ENCODE measurements at places on chromosomes 6 and 20.
A peak's percentile ranks its signal among the peaks of the same experiment; 100 is the strongest.

DNA sequence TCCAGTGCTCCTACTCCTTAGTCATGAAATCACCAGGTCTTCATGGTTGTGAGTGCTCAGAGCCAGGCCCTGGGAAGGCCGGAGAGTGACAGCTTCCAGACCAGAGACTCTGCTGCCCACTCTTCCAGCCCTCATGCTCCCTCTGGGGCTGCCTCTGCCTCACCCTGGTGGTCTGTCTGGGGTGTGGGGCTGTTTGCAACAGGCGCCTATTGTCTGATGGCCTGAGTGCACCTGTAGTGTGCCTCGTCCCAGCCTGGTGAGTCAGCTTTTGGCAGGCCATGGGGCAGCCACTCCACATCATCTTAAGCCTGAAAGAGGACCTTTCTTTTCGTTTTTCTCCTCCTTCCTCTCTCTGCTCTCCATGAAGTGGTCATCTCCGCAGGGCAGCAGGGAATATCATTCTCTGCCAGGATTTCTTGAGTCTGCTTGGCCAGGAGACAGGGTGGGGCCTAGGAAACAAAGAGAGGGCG lies 173.8 kb downstream of the VEGFA start:
- no peak for DNase-seq

GRCh38 chr6:150029749-150030148 lies 4.4 kb upstream of the RAET1L start:
- no peak for DNase-seq

- peak; percentile 81 for DNase-seq
Observed at GRCh38 chr6:17212546-17213371, 68.4 kb upstream of the RBM24 start.

DNA sequence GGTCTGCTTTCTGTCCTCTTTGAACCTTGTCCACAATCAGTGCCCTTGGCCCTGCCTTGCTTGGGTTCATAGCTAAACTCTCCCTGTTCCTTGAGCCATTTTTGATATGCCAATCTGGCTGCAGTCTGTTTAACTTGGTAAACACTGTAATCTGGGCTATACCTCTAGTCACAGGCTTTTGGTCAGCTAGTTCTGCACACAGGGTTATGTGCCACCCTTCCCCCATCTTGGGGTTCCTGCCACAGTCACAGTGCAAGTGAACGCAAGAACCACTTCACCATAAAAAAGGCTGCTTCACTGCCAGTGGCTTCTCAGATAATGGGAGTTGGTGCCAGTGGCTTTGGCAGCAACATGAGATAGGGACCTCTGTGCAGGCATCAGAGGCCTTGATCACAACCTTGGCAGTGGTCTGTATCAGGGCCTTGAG lies 10.9 kb upstream of the ATRN start:
- DNase-seq: no peak

- no peak for DNase-seq
Observed at GRCh38 chr6:166435574-166435973, 52.8 kb upstream of the MPC1 start.

GRCh38 chr20:39214828-39215227 lies 252.7 kb downstream of the DHX35 start:
- DNase-seq: peak; percentile 43

GRCh38 chr20:54208548-54209176 lies 775 bp downstream of the PFDN4 start:
- peak; percentile 82 for DNase-seq

DNA sequence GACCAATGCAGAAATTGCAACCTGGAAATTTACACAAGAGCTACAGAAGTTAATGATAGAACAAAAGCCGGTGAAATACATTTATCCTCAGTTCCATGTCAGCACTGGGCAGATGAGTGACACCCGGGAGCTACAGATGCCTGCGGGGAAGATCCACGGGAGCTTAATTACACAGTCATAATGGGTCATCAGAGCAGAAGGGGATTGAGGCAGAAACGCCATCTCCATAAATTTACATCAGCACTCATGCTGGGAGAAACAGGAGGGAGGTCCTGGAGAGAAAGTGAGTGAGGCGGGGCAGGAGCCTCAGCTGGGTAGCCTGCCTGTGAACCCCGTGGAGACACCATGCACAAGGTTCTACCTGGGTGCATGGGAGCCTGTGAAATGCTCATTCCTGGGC lies 37.6 kb upstream of the CST7 start:
- no peak for DNase-seq

DNA sequence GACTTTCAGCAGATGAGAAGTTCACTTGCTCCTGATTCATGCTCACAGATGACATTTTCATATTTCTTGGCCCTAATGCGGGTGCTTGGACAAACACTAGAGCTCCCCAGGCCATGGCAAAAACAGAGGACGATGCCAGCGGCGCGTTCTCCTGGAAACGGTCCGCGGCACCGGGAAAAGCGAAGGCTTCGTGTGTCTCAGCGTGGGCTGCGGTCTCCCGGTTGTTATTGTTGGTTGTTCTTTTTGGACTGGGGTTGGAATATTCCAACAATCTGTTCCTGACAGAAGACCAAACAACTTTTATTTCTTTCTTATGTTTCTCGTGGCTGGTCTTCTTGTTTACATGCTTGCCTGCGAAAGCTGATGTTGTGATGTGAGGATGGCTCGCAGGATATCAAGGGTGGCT lies 46.8 kb upstream of the NEDD9 start:
- no peak for DNase-seq

GRCh38 chr6:169866668-169867521 lies 115.5 kb downstream of the ERMARD start:
- DNase-seq: no peak

- no peak for DNase-seq
Observed at GRCh38 chr6:36791521-36792135, 47.6 kb downstream of the CPNE5 start.

DNA sequence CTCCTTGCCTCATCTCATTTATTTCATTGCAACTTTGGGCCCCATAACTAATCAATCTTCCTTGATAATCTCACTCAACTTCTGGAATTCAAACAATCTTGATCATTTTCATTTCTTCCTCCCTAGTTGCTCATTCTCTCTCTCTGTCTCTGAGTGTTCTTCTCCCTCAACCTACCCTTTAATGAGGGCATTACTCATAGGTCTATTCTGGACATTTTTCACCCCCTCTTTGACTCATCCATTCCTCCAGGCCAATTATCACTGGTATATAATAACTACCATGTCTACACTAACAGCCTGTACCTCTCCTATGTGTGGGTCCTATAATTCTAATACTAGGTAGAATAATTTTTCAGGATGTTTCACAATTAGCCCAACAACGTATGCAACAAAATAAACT lies 78.8 kb downstream of the COL21A1 start:
- no peak for DNase-seq

GRCh38 chr6:149428606-149429005 lies 28.5 kb downstream of the SUMO4 start:
- no peak for DNase-seq
